ENCODE measurements at places on chromosomes 11 and 22.
A peak's percentile ranks its signal among the peaks of the same experiment; 100 is the strongest.

- DNase-seq = no peak
Observed at GRCh38 chr11:66267039-66267378, 1.4 kb upstream of the RAB1B start.

DNA sequence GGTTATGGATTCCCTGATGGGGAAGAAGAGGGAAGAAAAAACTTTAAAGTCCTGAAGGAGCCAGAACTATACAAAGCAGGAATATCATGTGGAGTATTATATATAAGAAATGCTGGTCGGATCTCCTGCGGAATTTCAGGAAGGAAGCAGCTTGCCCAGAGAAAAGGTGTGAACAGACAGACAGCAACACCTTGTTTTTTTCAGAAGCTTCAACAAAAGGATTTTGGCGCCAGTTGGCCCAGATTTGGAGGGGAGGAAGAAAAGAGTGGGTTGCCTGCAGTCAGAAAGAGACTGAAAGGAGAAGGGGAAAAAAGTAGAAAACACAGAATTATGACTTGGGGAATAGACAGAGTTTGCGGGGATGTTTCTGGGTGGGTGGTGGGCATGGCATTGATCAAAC is 45.2 kb downstream of the SEZ6L start:
- no peak for DNase-seq

DNA sequence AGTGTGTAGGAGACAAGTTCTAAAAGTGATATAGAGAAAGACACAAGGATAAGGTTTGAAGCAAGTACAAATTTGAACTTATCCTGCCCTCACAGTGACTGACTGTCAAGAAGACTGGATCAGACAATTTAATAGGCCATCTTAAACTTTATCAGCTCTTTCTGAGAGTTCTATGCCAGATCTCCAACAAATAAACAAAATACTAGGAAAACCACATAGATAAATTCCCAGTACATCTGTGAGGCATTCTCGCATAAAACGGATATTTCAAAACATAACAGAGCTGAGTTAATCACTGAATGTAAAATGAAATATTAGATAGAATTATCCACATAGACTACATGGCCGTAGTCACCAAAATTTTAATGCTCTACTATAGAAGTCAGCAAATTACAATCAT is 120.9 kb upstream of the LUZP2 start:
- DNase-seq = no peak

DNA sequence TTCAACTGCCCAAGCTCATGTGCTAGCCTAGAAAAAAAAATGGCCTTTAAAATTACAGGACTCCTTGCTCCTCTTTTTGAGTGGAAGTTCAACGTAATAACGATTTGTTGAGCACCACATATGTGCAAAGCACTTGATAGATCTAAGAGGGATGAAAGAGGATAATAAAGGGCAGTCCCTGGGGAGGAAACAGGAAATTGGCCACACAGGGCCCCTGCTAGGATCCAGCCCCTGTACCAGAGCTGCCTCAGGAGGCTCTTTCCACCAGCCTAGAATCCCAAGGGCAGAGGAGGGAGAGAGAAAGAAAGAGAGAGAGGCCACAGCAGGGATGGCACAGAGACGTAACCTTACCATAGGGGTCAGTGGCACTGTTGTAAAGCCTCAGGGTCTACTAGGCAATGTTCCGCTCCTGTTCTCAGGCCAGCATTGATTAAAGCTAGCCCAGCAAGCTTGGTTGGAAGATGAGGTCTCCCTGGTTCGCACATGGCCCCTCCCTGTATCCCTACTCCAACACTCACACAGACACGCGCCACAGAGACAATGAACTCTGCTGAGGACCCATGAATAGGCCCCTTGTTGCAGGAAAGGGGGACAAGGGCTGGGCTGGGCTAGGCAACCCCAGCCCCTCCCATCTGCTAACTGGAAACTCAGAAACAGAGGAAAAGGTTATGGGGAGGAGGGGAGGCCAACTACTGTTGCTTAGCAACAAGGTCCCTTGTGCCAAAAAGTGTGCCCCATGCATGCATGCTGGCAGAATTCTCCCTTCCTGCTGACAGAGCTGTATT is at the start of gene TMPRSS5:
TMPRSS5 (minus strand) TSS at position 438 of the 785 bp plus-strand sequence; CDS start at position 354, 84 bp downstream.
- no peak for DNase-seq

DNA sequence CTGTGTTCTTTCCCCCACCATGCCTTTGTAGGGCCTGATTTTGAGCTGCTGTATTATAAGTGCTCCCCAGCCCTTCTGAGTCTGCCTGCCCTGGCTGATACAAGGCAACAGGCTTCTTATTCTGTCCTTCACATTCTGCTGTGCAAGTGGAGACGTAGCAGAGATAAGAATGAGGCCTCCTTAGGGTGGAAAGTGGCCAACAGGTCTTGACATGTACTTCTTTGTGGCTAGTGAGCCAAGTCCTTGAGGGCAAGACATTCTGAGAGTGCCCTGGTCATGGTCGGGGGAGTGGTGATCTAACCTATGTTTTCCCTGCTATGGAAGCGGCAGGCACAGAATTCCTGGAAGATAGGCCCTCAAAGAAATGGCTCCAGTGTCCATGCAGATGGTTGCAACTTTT is 235.7 kb upstream of the CADM1 start:
- DNase-seq = no peak

DNA sequence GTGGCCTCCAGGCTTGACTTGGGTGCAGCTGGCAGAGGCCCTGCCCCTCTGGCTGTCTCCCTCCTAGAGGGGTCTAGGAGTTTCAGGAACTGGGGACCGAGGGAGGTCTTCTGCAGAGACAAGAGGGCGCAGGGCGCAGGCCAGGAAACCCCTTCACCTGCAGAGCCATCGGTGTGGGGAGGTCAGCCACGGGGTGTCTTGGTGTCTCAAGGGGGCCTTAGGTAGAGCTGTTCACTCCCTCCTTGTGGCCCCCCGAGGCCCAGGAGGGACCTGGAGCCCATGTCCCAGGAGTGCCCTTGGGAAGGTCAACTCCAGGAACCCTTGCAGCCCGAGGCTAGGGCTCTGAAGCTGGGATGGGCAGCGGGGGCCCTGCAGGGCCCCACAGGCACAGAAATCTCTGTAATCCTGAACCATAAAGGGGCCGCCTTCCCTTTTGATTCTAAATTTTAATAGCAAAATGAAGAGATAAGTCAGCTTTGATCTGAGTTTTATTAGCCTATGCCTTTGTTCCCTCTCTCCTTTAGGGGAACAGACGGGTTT is 31.4 kb upstream of the TH start:
- DNase-seq = no peak

GRCh38 chr22:19285831-19286230 is 5.7 kb downstream of the CLTCL1 start:
- DNase-seq = no peak

- DNase-seq = no peak
Observed at GRCh38 chr11:2572491-2573239, 127.1 kb downstream of the KCNQ1OT1 start.

- DNase-seq = no peak
Observed at GRCh38 chr11:96339706-96340554, 3.1 kb downstream of the MAML2 start.

GRCh38 chr11:66004186-66004585 is 1.9 kb downstream of the BANF1 start:
- DNase-seq = no peak

- no peak for DNase-seq
Observed at GRCh38 chr11:130766650-130767565, 149.4 kb downstream of the SNX19 start.

- DNase-seq = no peak
Observed at GRCh38 chr11:48022445-48022844, 42.1 kb downstream of the PTPRJ start.

- no peak for DNase-seq
Observed at GRCh38 chr11:9616858-9617257, 43.4 kb downstream of the WEE1 start.

DNA sequence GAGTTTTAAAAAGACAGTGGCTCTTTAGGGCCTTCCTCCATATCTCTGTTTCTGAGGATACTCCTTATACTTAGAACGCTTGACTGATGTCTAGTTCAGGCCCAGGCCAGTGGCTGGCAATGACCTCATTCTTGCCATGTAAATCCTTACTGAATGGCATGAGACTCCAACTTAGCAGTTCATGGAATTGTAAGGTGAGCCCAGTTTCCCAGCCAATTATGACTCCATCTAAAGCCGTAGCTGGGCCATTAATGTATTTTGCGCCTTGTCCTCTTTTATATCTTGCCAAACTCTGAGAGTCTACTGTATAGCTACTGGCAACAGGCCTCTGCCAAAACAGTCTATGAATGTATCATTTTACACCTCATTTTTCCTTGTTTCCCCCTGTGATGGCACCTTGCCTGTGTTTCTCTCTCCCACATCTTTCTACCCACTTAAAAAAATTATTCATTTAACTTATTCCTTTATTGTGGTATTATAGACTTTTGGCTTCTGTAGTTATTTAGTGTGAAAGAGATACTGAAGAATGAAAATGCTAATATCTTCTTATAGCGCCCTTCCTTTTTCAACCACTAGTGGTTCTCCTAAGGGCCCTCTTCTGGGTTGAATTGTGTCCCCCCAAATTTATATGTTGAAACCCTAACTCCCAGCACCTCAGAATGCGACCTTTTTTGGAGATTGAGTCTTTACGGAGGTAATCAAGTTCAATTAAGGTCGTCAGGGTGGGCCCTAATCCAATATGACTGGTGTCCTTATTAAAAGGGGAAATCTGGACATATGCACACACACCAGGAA is 67.4 kb downstream of the ZNRF3 start:
- no peak for DNase-seq

GRCh38 chr11:2537010-2537705 is 92.3 kb downstream of the KCNQ1 start:
- no peak for DNase-seq

GRCh38 chr22:46758867-46759290 is 3.6 kb upstream of the TBC1D22A start:
- no peak for DNase-seq

GRCh38 chr22:43042101-43042780 is 27.3 kb upstream of the PACSIN2 start:
- peak; percentile 39 for DNase-seq

DNA sequence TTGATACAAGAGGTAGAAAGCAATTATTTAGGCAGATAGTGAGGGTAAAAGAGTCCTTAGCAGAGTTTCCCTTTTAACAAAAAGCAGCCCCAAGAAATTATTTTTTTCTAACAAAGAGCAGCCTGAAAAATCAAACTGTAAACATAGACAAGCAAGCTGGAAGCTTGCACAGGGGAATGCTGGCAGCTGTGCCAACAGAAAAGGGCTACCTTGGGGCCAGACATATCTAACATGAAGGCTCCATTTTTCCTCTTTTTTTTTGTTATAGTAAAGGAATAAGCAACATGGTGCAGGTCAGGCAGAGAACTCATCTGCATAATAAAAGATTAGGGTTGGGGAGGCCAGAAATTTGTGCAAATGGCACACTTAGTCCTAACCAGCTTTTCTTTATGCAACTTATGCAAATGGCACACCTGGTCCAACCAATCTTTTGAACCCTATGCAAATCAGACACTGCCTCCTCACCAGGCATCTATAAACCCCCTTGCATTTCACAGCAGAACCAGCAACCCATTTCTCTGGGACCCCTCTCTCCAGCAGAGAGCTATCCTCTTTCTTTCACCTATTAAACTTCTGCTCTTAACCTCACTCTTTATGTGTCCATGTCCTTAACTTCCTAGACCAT is 41.8 kb downstream of the PDGFD start:
- DNase-seq = no peak

DNA sequence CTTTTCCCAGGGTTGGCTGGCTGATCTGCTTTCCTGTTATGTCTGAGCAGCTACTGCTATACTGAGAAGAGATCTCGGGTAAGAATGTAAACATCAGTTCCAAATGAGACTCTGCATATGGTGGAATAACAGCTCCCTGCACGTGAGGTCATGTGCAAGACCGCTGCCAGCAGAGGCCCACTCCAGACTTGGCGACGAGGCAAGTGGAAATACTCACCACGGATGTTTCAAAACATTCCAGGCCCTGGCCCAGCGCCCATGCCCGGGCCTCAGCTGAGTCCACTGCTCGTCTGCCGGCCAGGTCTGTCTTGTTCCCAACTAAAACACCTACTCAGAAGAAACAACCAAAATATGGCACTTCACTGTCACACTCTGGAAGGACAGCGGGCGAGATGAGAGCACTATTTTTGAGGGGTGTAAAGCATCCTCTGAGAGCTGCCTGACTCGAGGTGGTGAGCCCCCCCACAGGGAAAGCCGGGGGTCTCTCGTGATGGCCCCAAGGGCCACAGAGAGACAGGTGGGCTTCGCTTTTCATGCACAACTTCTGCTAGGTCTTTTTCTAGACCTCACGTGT is 13.1 kb downstream of the IFT27 start:
- no peak for DNase-seq

DNA sequence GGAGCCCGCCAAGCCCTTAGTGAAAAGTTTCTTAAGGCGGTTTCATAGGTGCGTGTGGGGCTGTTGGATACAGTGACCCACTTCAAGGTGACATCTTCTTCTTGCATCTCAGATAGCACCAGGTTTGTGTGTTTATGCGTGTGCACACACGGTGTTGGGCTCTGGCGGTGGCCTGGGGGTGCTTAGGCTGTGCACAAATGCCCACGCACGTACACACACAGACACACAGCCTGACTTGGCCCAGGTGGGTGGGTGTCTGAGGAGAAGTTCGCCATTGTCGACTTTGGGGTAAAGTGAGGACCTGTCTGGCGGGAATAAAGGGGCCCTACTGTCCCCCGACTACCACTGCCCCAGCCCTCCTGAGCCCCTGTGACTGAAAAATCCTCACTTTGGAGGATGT is 103.8 kb downstream of the KCNQ1 start:
- DNase-seq = no peak

DNA sequence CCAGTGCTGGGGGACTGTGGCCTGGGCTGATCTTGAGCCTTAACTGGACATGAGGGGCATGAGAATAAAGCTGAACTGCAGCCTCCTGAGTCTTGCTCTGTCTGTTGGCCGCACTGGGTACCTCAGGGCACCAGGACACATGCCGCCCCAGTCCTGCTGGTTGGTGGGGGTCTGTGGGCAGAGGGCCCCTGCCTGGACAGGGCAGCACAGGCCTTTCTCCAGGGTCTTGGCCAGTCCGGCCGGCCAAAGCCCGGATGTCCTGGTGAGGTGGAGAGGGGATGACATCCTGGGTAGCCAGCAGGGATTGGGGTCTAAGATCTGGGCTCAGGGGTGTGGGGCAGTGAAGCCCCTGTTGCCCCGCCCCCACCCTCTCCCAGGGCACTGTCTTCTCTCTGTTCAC is 1.5 kb upstream of the RPS6KA4 start:
- DNase-seq = no peak

- no peak for DNase-seq
Observed at GRCh38 chr22:27130906-27131305, 473.5 kb downstream of the MIAT start.

- DNase-seq = no peak
Observed at GRCh38 chr11:127376301-127376700, 375.7 kb upstream of the KIRREL3 start.
